Epithelial cell of alveolus of lung (primary cell): ENCODE measurements at places on chromosomes 16 and 17. TPM values are rescaled to one million over a fixed set of nuclear protein-coding genes. Genes with fewer than 3 reads are reported as not detected.

The ARL5C gene
- not detected in 2 replicates for total RNA-seq

The NKD1 gene
- 0.08 and 0.13 TPM in 2 replicates for total RNA-seq

The MYH1 gene
- total RNA-seq = not detected in 2 replicates

The HAP1 gene
- under 0.01 and 0.40 TPM in 2 replicates for total RNA-seq

The OR3A1 gene
- not detected in 2 replicates for total RNA-seq

The KRTAP4-1 gene
- total RNA-seq = 0.13 TPM in 1 of 2 replicates, not detected in the other

The ENPP7 gene
- total RNA-seq = not detected in 2 replicates

The GCGR gene
- not detected in 2 replicates for total RNA-seq

The ABCA10 gene
- total RNA-seq = 0.96 and 1.2 TPM in 2 replicates

The IL34 gene
- total RNA-seq = 1.1 and 1.7 TPM in 2 replicates
